ENCODE measurements at places on chromosomes 1 and 21.

- no peak for DNase-seq
Measured at GRCh38 chr1:44267438-44267837, 54.2 kb downstream of the DMAP1 start.

DNA sequence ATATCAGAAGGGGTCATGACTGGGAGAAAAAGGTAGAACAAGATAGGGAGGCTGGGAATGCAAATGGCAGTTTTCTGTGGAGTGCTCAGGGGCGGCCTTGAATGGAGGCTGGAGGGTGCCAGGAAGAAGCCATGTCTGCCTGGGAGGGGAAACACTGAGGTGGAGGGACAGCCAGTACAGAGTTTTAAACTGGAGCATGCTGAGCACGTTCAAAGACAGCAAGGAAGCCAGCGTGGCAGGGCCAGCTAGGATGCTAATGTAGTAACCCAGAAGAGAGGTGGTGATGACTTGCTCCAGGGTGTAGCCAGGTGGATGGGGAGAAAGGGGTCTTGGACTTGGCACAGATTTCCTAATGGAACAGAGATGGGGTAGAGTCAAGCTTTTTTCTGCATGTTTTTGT lies 445.8 kb upstream of the VAMP3 start:
- DNase-seq: no peak

DNA sequence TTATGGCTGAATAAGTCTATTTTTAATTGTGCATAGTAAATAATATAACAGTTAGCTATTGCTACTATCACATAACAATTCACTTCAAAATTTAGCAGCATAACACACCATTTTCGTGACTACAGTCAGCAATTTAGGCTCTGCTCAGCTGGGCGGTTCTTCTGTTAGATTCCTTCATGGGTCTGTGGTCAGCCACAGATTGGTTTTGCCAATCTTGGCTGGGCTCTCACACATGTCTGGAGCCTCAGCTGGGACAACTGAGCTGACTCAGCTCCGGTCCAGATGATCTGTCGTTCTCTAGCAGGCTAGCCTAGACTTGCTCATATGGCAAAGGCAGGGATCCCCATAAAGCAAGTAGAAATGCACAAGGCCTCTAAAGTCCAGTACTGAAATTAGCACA lies 15.1 kb upstream of the CDC42BPA start:
- DNase-seq: no peak

- DNase-seq: no peak
Measured at GRCh38 chr21:28240586-28240985, 752.1 kb downstream of the LTN1 start.

DNA sequence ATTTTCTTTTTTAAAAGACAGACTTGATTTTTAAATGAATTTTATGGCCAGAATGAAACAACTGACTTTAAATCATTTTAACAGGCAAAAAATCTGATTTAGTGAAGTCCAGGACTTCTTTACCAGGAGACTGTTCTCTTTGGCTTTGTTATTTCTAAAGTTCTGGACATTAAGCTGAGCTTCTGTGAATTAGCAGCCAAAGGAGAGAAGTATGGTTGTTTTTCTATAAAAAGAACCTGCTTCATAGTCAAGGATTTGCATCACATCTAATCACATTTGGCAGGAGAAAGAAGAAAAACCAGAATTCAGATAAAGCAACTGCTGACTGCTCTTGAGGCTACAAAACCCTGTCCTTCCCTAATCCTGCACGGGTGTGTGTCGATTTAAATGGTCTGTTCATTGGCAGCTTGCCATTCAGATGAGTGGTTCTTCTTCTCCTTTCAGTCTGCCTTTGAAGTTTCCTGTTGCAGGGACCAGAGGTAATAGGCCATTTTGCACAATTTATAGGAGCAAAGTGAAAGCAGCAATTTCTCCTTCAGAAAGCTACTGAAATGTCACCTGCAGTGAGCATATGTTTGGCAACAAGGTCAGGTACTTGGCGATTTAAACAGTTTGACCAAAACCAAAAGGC lies 215.4 kb downstream of the OLFM3 start:
- no peak for DNase-seq

DNA sequence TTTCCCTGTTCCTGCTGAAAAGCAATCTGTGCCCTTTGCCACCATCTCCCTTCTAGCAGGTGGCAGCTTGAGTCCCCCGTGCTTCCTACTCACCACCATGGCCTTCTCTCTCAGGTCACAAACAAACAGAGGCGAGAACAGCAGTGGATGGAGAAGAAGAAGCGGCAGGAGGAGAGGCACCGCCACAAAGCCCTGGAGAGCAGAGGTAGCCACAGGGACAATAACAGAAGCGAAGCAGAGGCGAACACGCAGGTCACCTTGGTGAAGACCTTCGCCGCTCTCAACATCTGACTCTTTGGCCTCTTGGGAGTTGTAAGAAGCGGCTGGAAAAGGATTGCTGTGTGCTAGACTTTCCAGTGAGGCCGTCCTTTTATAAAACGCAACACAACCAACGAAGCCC lies 16.0 kb downstream of the PLA2G2E start:
- DNase-seq: no peak

Data from smooth muscle cell of the brain vasculature (primary cell).